Activated CD8-positive, alpha-beta memory T cell treated with anti-CD3 and anti-CD28 coated beads for 1 hour (primary cell): ENCODE measurements at places on chromosomes 12 and 14.

DNA sequence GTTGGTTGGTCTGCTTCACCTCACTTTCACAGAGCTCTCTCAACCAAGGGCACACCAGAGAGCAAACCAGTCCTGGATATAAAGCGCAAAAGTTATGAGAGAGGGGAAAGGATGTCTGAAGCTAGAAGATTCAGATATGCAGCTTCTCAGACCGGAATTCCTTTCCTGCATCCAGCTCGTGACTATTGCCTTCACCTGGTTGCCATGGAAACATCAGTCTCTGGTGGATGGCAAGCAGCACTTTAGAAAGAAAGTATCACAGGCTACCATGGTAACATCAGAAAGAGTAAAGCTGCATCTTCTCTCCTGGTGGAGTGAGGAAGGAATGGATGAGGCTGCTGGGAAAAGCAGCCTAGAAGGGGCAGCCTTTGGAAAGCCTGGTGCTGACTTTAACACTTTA lies 13.7 kb downstream of the REM2 start:
- no peak for DNase-seq

DNA sequence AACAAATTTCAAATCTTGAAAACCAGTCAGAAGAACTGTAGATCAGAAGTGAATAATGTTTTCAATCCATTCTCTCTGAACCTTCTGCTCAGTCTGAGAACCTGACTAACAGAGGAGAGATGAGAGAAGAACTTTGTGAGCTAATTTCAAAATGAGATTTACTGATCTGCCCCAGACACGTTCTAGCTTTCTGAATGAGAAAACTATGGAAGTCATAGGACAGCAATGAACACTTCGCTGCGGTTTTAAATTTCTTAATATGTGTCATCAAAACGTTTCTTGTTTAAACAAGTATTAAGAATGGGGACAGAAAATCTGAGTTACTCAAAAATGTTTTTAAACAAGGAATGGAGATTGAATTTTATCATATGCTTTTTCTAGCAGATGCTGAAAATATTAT lies 66.6 kb upstream of the FAR2 start:
- no peak for DNase-seq

DNA sequence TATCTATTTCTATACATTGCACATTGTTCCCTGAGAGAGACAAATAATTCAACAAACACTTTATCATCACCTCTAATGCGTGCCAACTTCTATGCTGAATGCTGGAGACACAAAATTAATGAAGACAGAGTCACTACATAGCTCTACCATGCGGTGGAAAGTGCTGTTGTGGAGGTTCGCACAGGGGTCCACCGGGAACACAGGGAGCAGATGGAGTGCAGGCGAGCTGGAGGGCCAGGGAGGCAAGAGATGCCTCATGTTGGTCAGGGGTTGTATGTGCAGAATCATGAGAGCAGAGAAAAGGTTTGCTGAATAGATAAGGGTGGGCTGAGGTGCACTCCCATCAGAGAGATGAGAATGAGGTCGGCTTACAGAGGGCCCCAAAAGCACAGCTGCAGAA lies 25.2 kb downstream of the FAM234B start:
- DNase-seq = no peak

DNA sequence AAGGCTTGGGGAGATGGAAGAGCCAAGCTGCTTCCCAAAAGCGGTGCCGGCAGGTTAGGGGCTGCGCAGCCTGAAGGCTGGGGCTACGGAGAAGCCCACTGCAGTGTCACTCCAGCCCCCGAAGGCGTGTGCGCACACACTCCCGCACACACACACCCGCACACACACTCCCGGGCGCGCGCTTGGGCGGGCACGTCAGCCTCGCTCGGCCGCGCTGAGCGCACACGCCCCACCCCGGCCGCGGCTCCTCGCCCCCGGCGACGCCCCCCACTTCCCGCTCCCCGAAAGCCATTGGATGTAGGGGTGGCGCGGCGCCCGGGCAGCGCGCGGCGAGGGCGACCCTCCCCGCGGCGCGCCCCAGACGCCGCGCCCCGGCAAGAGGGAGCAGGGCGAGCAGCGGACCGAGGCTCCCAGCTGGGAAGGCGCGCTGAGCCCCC lies at the start of gene KCNK10:
Gene KCNK10, minus strand, starts transcription at position 184 of the 437 bp plus-strand sequence. CDS start 471 bp downstream, outside the sequence.
- DNase-seq = no peak

DNA sequence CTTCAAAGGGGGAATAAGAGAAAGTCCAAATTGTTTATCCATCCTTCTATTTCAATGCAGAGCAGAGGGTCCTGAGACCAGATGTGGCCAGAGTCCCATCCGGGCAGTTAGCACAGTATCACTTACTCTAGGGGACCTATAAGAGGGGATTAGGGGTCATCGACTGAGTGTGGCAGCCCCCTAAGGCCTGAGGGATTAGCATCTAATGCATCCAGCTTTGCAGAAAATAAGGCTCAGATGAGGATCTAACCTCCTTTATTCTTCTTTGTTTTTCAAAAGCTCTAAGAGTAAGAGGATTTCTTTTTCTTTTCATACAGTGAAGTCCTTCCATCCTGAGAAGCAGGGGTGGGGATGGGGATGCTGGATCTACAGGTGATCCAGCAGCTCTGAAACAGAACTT lies 43.5 kb downstream of the NEUROD4 start:
- DNase-seq = no peak

GRCh38 chr12:62903151-62903550 lies 31.8 kb downstream of the PPM1H start:
- no peak for DNase-seq

DNA sequence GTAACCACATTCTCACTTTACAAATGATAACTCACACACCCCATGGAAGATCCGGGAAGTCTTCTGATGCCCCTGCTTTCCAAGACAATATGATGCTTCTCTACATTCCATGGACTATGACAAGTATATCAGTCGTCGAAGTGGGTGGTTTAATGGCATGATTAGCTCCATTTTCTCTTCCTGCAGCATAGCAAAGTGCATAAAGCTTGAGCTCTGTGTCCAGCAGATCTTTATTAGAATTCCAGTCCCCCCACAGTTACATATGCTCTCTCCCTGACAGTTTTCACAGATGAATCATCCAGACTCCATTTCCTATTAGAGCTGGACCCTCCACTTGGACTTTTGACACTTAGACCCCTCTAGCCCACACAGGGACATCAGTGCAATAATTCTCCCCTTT lies 174.9 kb downstream of the BCAT1 start:
- DNase-seq = no peak

DNA sequence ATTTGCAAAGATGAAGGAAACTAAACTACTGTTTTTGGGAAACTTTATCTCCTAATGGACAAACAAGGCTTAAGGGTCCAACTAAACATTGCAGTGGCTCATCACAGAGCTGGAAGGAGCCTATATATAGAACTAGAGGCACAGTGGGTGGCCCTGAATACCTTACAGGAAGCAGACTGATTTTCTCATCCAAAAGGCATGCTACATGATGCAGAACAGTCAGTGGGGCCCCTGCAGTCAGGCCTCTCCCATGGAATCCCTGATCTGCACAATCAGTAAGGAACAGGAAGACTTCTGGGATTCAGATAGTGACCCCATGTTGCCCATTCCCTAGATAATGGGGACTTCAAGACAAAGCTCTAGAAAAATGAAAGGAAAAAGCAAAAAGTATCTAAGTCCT lies 1.9 kb upstream of the LLPH start:
- DNase-seq = no peak

GRCh38 chr12:86228656-86229055 lies 27.5 kb downstream of the MGAT4C start:
- no peak for DNase-seq

GRCh38 chr12:52121824-52122539 lies 42.5 kb downstream of the SMIM41 start:
- no peak for DNase-seq

- DNase-seq = no peak
Observed at GRCh38 chr14:59371771-59372170, 93.4 kb downstream of the GPR135 start.

DNA sequence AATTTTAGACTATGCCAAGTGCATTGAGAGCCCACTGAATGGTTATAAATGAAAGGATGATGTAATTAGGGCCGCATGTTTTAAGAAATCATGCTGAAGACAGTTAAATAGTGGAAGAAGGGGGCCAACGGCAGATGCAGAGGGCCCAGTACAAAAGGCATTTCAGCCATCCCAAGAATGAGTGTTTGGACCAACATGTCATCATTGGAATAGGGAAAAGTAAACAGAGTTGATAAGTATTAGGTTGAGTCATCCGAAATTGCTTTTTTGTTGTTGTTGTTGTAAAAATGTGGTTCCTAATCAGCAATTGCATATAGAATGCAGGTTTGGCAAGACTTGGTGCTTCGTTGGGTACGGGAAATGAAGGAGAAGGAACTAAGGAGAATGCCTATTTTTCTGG lies 29.5 kb downstream of the BMP4 start:
- no peak for DNase-seq

GRCh38 chr12:47781479-47782371 lies 8.7 kb downstream of the SLC48A1 start:
- DNase-seq = no peak

- DNase-seq = no peak
Observed at GRCh38 chr14:44759277-44759676, 202.5 kb downstream of the KLHL28 start.

- DNase-seq = no peak
Observed at GRCh38 chr14:85063747-85064146, 466.2 kb upstream of the FLRT2 start.

DNA sequence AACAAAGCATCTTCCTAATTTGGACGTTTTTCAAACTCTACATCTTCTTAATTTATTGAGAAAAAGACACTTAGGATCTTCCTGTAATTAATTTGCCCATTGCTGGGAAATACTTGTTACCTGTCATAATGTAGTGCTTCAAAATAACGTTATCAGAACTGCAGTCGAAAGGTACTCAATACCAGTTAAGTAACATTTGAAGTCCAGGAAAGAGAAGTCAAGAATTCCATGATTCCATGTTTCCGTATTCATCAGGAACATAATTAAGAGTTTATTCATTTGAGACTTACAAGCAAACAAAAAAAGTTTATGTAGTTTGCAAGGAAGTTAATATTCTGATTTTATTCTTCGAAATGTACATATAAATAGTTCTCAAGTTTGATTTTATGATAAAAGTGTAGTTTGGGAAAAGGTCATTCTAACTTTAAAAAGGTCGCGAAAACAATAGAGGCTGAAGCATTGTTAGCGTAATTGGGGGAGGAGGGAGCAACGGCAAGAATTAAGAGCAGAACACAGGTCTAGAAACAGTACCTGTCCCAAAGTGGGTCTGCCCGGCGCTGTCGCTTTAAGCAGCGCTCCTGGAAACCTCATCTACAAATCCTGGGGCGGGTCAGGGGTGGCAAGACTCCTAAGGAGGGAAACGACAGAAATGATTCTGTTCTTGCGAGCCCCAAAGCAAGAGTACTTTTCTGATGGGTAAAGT lies 1.2 kb upstream of the KCNMB4 start:
- no peak for DNase-seq

DNA sequence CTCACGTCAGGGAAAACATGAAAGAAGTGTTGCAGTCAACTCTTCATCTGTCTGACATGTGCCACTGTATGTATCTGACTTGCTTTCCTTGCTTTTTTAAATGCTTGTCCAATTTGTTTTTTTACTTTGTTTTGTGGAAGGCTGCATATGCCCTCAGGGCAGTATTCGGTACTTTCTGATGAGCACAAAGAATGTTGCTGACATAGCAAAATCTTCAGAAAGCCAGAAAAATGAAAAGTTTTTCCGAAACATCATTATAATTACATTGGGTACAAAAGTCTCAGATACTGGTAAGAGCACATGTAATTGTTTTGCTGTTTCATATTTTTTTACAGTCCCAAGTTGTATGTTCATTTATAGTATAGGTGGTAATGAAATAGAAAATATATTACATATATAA lies 144.3 kb downstream of the NTS start:
- DNase-seq = no peak

- DNase-seq = no peak
Observed at GRCh38 chr14:69366761-69367160, 31.3 kb downstream of the ERH start.

GRCh38 chr12:76634133-76634532 lies 74.6 kb upstream of the OSBPL8 start:
- no peak for DNase-seq

- no peak for DNase-seq
Observed at GRCh38 chr12:62760779-62761178, 174.2 kb downstream of the PPM1H start.

DNA sequence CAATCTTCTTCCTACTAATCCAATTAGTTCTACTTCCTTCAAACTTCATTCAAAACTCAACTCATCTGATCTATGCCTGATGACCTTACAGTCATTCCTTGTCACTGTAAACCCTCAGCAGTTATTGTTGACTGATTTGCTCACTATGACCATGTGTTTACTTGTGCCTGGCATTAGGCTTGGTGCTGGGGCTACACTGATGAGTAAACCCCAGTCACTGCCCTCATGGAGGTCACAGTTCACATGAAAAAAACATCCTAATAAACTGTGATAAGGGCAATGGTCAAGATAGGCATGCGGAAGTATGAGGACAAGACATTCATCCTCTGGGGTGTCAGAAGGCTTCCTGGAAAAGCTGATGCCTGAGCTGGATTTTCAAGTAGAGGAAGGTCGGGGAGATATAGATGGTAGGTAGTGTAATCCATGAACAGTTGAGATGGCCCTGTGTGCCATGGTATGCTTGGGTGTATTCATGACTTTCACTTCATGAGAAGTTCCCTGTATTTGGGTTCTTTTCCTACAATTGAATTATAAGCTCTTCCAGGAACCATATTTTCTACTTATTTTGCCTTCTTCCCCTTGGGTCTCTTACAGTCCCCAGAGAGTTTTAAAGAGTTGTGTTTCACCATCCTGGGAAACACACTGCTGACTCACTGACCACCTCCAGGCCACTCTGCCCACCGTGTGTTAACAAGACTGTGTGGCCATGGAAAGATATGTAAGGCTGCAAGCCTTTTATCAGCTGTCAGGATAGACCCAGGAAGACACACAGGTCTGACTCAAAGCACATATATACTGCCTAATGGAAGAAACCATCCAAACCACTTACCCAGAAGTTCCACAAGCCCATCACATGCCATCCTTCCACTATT lies 38.7 kb upstream of the DUSP6 start:
- no peak for DNase-seq

DNA sequence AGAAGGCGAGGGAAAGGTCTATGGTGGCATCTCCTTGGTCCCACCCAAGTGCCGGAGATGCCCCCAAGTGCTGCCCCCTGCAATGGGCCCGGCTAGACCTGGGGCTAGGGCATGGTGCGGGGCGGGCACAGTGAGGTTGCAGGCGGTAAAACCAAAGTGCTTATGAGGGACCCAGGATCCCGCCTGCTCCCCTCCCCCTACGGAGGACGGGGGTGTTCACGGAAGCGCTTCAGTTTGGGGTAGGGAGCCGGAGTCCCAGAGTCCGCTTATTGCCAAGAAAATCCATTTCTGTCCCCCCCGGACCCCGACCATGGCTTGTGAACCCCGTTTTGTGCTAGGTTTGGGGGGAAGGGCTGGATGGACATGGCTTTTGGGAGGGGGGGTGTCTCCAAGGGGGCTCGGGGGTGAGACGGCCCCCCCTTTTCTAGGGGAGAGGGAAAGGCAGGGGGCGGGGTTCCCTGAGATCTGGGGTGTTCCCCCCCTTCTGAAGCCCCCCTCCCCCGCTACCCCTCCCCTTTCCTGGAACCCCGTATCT lies 5.4 kb upstream of the GPR84 start:
- no peak for DNase-seq
